ENCODE measurements at places on chromosomes 1 and 21. TPM values are rescaled to one million over a fixed set of nuclear protein-coding genes. Genes with fewer than 3 reads are reported as not detected.

GRCh38 chr1:30089024-30089430 lies 634.4 kb downstream of the MATN1 start:
- no peak for DNase-seq
- H3K27ac ChIP-seq = no peak overlapping the region
- no peak overlapping the region for H3K4me3 ChIP-seq
- H3K4me1 ChIP-seq = peaks cover 15% of the 10 kb centered on the region

GRCh38 chr1:211695135-211695816 lies 19.9 kb upstream of the NEK2 start:
- H3K36me3 ChIP-seq = no peaks in the 10 kb centered on the region
- H3K4me3 ChIP-seq = no peak overlapping the region
- H3K4me1 ChIP-seq = no peaks in the 10 kb centered on the region

- H3K36me3 ChIP-seq = no peaks in the 10 kb centered on the region
- H3K27ac ChIP-seq = peak overlapping the region; percentile 49
- no peak overlapping the region for H3K4me3 ChIP-seq
- no peak for DNase-seq
- no peaks in the 10 kb centered on the region for H3K27me3 ChIP-seq
These were observed 320.8 kb upstream of the USP24 start for GRCh38 chr1:55535724-55536544.

GRCh38 chr1:191685669-191686068 lies 472.6 kb upstream of the RGS18 start:
- H3K4me3 ChIP-seq = no peak overlapping the region
- no peaks in the 10 kb centered on the region for H3K27me3 ChIP-seq
- no peak overlapping the region for H3K27ac ChIP-seq
- DNase-seq = no peak
- no peaks in the 10 kb centered on the region for H3K36me3 ChIP-seq
- no peaks in the 10 kb centered on the region for H3K4me1 ChIP-seq

- H3K4me3 ChIP-seq = no peak overlapping the region
- no peak overlapping the region for H3K27ac ChIP-seq
- H3K4me1 ChIP-seq = 0 out of 2 replicates have a peak, but pooled peaks cover 2% of the 10 kb centered on the region
- H3K36me3 ChIP-seq = peaks cover 49% of the 10 kb centered on the region
- H3K27me3 ChIP-seq = no peaks in the 10 kb centered on the region
- no peak for DNase-seq
These were observed 8.0 kb downstream of the MED8 start for GRCh38 chr1:43381612-43382011.

Gene PTPRF
- total RNA-seq = 25.8 TPM

DNA sequence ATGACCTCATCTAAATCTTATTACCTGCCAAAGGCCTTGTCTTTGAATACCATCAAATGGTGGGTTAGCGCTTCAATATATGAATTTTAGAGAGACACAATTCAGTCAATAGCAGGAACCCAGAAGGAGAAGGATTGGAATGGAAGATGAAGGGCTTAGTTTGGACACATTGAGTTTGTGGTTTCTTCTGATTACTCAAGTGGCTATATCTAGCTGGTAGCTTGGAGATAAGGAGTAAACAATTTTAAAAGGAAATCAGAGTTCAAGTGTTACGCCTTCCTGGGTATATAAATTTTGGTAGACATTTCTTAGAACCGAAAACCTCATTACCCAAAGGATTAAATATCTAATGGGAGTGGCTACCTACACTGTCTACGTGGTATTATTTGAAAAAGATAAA lies 80.2 kb downstream of the RGS2 start:
- H3K4me3 ChIP-seq = no peak overlapping the region
- DNase-seq = no peak
- H3K27me3 ChIP-seq = no peaks in the 10 kb centered on the region
- H3K4me1 ChIP-seq = no peaks in the 10 kb centered on the region

DNA sequence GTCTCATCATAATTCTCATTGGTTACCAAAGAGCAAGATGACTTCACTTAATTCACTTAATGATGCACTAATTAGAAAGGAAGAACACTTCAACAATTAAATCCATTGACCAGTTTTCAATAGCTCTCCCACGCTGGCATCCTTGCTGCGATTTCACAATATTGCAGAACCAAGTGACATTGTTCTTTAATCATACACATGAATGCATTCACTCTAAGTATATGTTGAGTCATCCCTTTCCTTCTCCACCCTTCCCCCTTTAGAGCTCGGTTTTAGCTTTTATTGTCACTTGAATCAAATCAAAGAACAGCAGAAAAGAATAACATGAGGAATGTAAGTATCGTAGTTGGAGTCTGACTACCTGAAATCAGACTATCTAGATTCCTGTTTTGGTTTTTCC lies 233.6 kb upstream of the FMN2 start:
- H3K27ac ChIP-seq = no peak overlapping the region
- H3K4me1 ChIP-seq = no peaks in the 10 kb centered on the region
- H3K27me3 ChIP-seq = no peaks in the 10 kb centered on the region
- no peak for DNase-seq
- no peaks in the 10 kb centered on the region for H3K36me3 ChIP-seq

Gene ARHGEF10L
- 5.0 TPM for total RNA-seq

DNA sequence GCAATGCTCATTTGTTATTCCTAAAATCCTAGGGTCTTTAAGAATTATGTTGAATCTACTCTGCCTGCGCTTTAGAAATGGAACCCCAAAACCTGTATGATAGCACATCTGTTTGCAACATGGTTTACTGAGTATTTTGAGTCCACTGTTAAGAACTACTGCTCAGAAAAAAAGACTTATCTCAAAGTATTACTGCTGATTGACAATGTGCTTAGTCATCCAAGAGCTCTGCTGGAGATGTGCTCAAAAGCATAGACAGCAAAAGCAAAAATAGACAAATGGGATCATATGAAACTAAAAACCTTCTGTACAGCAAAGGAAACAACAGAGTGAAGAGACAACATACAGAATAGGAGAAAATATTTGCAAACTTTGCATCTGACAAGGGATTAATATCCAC lies 107.0 kb downstream of the CTH start:
- no peak overlapping the region for H3K27ac ChIP-seq
- no peaks in the 10 kb centered on the region for H3K36me3 ChIP-seq
- no peaks in the 10 kb centered on the region for H3K27me3 ChIP-seq
- H3K4me1 ChIP-seq = no peaks in the 10 kb centered on the region

Gene KCNE2
- not detected for total RNA-seq

- H3K27ac ChIP-seq = no peak overlapping the region
- H3K4me1 ChIP-seq = no peaks in the 10 kb centered on the region
- H3K36me3 ChIP-seq = no peaks in the 10 kb centered on the region
These were observed 90.5 kb upstream of the TTC34 start for GRCh38 chr1:2891923-2892448.

Gene GPR25
- total RNA-seq = not detected

DNA sequence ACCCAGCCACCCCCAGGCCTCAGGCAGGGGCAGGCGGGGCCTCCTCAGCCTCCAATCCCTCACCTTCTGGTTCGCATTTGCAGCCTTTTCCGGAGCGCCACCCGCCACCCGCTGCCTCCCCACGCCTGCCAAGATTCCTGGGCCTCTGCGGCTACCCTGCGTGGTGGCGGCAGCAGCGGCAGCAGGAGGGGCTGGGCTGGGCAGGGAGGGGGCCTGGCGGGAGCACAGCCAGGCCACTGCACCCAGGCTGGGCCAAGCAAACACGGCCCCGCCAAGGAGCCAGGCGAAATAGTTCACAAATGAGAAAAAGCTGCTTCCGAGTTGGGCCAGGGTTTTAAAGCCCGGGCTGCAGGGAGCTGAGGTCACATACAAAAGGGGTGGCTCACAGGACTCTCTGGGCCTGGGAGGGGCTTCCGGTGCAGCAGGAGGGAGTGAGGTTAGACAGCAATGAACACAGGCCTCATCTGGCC lies 9.8 kb downstream of the COL8A2 start:
- H3K4me3 ChIP-seq = no peak overlapping the region
- no peaks in the 10 kb centered on the region for H3K27me3 ChIP-seq
- H3K27ac ChIP-seq = peak overlapping the region; percentile 7
- H3K4me1 ChIP-seq = peaks cover 13% of the 10 kb centered on the region

DNA sequence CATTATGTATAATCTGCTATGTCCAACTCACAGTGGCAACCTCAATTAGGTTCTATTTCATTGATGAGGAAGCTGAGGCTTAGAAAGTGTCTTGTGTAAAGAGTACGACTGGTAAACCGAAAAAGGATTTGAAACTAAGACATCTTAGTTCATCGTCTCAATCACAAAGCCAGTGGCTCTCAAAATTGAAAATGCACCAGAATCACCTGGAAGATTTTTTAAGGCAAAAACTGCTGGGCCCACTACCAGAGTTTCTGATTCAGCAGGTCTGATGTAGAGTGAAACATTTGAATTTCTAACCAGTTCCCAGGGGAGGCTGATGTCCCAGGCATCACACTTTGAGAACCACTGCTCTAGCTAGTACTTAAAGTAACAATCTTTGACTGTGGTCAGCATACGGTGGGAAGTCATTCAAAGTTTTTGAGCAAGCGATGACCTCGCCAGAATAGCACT lies 5.2 kb upstream of the LRRC53 start:
- H3K36me3 ChIP-seq = no peaks in the 10 kb centered on the region
- H3K27ac ChIP-seq = no peak overlapping the region
- no peak overlapping the region for H3K4me3 ChIP-seq
- DNase-seq = no peak
- no peaks in the 10 kb centered on the region for H3K27me3 ChIP-seq

DNA sequence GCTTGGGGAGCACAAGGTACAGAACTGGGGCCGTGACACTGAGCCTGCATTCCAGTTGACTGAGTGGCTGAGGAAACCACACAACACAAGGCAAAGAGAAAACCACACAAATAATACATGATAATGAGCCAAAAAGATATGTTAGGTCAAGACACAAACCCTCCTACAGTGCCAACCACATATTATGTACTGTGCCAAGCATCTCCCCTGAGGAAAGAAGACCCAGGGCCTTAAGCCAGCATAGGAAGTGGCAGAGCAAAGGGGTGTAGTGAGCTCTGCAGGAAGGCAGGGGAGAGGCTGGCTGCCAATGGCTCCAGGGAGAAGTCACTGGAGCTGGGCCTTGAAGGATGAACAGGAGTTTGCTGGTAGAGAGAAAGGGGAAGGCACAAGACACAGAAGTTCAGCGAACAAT lies 28.2 kb downstream of the CTNNBIP1 start:
- peaks cover 13% of the 10 kb centered on the region for H3K4me1 ChIP-seq
- no peaks in the 10 kb centered on the region for H3K36me3 ChIP-seq
- H3K27ac ChIP-seq = no peak overlapping the region
- peak; percentile 63 for DNase-seq
- no peaks in the 10 kb centered on the region for H3K27me3 ChIP-seq
- no peak overlapping the region for H3K4me3 ChIP-seq

Data from IMR-90 (cell line).